Midbrain (tissue), 1 donor: ENCODE measurements at places on chromosomes 7 and 10.
A peak's percentile ranks its signal among the peaks of the same experiment; 100 is the strongest.

DNA sequence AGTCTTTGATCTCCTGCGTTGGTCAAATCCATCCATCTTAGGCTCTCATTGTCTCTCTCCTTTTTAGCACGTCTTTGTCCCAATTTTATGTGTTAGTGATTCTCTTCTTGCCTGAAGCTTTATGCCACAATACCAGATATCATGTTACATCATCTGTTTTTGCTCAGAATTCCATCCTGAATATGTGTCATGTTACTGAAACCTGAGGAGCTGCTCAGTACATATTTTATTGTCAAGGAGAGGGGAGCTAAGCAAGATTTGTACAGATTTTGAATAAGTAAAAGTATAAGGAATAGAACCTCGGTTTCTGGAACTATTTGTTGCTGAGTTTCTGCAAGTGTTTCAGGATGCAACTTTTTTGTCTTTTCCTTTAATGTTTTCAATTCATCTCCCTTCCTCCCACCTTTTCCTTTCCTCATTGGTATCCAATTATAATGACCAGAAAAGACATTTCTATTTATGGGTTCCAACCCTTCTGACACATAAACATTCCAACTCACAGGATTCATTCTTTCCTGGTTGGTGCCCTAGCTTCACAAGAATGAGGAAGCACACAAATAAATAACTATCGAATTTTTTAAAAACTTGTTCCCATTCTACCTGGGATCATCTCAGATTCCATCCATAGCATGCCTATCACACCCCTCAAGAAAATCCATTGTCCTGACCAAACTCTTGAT, 291.8 kb downstream of the CRPPA start:
- no peak for DNase-seq

DNA sequence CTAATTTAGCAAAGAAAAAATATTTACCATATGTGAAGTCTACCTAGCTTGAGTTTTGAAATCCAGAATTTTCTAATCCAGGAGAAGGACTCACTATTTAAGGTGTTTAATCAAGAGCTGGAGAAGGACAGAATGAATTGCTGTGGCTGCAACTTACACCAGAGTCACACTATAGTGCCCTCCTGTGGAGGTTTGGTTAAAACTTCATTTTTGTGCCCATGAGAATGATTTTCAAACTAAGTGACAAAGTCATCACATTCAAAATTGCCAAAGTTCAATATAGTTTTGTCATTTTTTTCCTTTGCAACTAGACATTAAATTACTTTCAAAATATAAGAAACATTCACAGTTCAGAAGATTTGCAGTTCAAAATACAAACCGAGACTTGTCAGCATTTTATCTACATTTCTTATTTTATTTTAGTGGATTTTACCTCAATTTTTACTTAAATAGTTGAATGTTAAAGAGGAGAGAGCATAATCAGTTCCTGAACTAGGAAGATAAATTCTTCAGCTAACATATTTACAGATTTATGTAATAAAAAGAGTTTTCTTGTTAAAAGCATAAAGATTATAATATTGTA, 70.7 kb downstream of the CABCOCO1 start:
- peak; percentile 58 for DNase-seq

DNA sequence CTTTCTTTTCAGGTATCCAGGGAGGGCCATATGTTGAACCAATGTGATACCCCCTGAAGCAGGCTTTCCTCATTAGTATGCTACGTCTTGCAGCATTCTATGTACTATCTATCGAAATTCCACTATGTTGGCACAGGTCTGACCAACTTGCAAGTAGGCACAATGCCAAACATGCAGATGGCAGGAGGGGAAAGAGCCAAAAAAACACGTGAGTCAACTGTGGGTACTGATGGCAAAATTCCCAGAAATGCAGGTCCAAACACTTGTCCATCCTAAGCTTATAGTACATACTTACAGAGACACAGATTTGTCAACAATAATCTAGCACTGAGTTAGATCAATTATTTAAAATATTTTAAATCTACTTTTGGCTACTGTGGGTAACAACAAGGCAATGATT, 394.9 kb downstream of the DGKB start:
- DNase-seq: no peak

DNA sequence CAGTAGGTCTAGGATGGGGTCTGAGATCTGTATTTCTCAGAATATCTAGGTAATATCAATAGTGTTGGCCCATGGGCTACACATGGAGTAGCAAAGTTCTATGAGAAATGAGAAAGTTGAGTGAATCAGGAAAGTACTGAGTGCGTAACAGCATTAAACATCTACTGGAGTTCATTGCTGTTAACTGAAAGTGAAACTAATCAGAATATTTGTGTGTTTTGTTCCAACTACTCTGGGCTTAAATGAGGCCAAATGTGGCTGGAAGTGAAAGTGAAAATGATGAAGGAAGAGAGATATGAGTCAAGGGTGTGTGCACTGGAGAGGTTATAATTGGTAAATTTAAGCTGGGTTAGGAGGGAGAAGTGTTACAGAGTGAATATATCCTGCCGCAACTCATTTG, 46.5 kb downstream of the TMEM106B start:
- DNase-seq: no peak

DNA sequence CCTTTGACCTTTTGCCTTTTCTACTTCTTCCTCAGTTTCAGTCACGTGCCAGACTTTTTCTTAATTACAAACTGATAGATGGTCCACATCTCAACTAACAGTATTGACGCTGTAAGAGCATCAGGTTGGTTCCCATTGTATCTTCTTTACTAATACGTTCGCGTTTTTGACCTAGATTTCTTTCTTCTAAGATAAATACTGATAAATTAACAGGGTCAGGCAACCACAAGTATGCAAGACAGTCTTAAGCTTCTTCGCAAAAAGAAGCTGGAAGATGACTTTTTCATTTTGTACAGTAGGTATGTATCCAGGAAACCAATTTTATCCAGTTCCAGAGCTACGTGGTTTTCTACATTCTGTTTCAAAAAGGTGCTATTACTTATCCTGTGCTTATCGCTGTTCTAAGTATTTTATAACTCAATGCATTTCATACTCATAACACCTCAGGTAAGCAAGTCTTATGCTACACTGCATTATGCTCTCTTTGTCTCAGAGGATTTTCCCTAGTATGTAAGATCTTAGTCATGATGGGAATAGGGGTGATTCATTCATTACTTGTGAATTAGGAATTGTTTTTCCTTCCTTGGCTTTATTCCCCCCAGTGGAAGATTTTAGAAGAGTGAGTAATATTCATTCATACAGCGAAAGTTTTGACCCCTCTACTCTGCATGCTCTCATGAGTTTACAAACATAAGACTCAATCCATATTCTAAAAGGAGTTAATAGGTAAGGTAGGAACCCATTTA, 955 bp downstream of the DUS4L start:
- no peak for DNase-seq

DNA sequence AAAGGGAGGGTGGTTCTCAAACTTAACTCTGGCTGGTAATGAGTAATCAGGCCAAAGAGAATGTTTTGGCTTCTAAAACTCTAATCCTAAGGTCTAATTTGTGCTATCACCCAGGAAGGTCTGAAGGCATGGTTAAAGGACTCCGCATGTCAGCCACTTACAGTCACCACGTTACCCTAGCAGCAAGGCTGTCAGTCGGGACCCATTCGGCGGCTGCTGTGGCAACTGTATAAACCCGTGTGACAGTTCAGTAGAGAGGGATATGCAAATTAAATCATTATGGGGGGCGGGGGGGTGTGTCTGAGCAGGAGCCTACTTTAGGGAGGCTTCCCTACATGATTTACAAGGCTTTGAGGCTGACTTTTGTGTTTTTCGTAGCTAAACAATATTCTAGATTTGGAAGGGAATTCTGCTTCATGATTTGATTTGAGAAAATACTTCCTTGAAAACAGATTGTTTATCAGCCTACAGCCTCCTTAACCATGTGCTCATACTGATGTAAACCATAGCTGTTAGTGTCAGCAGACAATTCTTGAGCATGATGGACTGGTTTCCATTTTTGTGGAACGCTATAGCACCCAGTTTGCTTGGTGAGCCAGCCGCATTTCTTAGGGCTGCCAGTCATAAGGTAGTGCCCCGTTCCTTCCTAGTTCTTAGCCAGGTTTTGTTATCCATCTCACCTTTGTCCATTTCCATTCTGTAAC, 284.4 kb downstream of the USP6NL start:
- DNase-seq: no peak

DNA sequence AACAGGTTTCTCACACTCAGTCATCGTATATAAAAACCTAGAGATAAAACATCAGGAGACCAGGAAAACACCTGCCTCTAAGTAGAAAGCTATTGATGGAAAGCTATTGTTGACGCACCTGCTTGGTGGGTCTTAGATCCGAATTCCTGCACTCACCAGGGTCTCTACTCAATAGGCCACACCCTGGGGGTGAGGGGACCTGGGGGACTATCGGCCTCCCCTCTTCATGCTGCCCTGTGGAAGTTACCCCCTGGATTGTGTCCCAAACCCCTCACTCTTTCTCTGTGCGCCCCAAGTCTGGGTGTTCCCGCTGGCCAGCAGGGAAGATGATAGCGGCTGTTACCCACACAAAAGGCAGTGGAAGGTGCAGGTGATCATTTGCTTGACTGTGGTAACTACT, 313.0 kb downstream of the WDR37 start:
- no peak for DNase-seq

DNA sequence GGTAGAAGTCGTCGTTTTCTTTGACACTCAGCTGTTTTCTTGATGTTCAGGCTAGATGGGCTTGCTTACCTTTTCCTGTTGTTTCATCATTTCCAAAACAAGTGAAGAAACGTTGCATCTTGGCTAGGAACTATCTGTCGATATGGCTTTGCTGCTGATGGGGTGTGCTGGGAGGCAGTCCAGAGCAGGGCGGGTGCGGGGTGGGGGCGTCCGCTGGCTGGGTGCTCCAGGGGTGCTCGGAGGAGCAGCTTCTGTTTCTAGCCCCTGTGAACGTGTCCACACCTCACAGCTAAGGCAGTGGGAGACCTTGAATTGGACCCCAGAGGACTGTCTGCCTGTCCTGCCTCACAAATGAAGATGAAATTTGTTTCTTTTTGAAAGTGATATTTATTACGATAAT, 7.6 kb upstream of the SUN1 start:
- DNase-seq: no peak

DNA sequence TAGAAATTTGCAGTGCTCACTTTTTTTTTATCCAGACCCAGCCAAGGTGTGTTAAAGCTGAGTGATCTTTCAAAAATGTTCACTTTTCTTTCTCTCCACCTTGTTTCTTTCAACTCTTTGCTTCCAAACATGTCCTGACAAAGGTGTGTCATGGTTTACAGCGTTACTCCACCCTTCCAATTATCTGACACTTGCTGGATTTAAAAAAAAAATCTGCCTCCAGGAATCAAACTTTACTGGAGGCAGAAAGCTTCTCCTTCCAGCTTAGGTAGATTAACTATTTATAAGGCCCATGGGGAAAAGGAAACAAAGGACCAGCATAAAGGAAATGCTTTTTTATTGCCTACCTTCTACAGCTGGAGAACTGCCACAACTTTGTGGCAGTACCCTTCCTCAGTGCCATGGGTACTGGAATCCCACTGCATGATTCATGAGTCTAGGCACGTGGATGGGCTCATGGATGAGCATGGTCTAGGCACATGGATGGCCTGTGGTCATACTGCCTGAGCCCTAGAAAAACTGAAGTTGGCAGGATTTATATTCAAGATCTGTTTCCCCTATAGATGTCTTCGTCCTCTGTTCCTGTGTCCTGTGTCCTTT, at the start of gene COL17A1:
Gene COL17A1 (minus strand): TSS at position 80 of the 600 bp plus-strand sequence. CDS start 5,207 bp downstream, outside the sequence.
- DNase-seq: no peak

- no peak for DNase-seq
These were observed 24.6 kb upstream of the WNT2 start for GRCh38 chr7:117347480-117347879.

DNA sequence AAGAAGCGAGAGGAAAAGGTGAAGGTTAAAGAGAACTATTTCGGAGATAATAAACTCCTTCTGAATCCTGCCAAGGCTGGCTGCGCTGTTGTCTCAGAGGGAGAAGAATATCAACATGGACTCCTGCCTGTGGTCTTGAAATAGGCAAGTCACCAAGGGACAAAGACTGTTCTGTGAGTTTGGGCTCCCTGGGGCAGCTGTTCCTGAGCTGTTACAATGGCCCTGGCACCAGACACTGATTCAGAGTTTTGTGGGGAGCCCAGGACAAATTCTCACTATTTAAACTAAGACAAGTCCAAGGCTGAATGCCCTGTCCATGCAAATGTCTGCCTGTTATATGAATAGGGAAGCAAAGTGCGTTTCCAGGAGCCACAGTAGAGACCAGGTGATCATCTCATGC, 81.4 kb downstream of the PRPF18 start:
- DNase-seq: peak; percentile 25

GRCh38 chr10:26647602-26648244, 49.8 kb upstream of the PDSS1 start:
- DNase-seq: no peak

- DNase-seq: no peak
These were observed 30.8 kb downstream of the CASD1 start for GRCh38 chr7:94540428-94540827.

- DNase-seq: no peak
These were observed 29.6 kb downstream of the CASP7 start for GRCh38 chr10:113709221-113709838.

- no peak for DNase-seq
These were observed 128.6 kb downstream of the MLLT10 start for GRCh38 chr10:21662635-21663034.

- peak; percentile 86 for DNase-seq
These were observed at the start of gene PCLO for GRCh38 chr7:83162402-83163256. Gene PCLO (minus strand): TSS chr7:83162884. CDS start chr7:83162592, 292 bp downstream.

GRCh38 chr10:66564287-66564686, 361.5 kb upstream of the LRRTM3 start:
- DNase-seq: no peak

DNA sequence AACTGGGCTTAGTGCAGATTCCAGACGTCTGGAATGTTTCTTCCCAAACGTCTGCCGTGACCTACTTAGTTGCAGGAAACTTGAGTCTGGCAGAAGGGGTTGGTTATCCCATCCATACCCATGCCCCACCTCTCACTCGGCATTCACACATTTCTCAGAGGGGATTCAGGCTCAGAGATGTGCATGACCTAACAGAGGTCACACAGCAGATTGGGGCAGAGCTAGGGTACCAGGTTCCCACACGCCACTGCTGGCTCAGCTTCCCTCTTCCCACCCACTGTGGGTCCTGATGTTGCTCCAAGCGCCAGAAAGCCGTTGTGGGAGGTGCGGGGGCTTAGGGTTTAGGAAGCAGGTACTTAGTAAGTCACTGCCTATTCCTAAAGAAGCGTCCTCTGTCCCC, 3.0 kb downstream of the UCMA start:
- no peak for DNase-seq

DNA sequence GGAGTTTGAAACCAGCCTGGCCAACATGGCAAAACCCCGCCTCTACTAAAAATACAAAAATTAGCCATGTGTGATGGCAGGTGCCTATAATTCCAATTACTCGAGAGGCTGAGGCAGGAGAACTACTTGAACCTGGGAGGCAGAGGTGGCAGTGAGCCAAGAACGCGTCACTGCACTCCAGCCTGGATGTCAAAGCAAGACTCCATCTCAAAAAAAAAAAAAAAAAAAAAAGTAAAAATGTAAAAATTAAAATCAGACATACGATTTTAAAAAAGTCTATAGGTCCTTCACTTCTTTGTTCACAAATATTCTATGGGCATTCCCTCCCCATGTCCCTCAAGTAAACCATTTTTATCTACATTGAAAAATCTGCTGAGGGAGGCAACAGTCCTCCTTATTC, 34.9 kb upstream of the TLL2 start:
- DNase-seq: no peak

GRCh38 chr10:30812018-30812851, 182.7 kb upstream of the LYZL2 start:
- DNase-seq: no peak

- no peak for DNase-seq
These were observed 4.9 kb downstream of the GATA3 start for GRCh38 chr10:8059191-8059936.
